ENCODE measurements at places on chromosomes 3 and 15.

DNA sequence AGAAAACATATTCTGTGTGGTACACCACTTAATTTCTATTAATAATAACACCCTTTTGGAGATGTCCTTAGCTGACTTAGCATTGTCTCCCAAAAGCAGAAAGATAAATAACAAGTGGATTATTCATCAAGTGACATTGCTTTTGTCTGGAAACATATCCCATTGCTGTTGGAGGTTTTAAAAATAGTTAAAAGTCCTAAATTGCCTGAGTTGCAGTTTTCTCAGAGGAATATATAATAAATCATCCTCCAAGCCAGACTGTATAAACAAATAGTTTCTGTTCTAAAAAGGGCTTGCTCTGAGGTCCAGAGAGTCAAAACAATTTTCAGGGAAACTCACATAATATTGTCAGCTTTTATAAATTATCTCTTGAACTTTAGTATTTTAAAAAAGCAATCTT, 60.4 kb upstream of the CD96 start:
- DNase-seq, result no peak

DNA sequence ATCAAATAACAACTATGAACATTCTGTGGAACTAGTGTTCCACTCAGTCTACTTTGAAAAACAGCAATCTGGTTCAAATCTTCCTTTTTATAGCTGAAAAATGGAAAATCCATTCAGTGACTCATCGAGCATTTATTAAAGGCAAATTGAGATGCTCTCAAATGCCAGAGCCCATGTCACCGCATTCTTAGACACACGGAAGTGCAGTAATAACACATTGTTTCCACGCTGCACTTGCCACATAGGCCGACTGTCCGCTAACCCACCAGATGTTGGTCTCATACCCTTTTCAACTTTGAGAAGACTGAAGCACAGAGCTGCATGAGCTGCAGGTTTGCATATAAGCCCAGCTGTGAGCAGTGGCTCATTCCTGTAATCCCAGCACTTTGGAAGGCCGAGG, 95.9 kb downstream of the TMEM266 start:
- DNase-seq, result no peak

DNA sequence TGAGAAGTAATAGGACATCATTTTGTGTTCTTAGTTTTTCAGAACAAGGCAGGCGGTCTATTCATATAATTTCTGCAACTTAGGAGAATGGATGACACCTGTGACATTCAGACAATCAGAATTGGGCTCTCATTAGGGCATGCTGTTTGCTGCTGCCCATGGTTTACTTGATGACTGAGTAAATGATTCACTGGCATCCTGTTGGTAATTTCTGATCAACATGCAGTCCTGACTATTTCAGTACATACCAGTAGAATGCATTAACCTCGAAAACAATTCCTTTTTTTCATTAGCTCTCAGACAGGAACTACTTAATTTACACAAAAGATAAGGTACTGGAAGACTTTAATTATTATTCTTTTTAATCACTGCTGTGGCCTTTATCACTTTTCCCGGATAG, 641.6 kb downstream of the NSUN3 start:
- no peak for DNase-seq

DNA sequence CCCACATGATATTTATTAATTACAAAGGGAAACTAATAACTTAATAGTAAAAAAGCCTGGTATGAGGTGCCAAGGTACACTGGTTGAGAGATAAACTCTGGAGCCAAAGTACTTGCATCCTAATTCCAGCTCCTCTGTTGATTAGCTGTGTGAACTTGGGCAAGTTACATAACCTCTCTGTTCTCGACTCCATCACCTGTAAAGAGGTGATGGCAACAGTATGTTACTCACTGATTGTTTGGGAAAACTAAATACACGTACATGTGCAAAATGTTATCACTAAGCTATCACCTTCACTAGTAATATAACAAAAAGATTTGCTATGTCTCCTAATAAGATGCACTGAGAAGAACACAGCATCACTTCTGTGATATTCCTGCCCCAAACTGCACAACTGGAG, 206.4 kb downstream of the MEX3B start:
- DNase-seq, result no peak

DNA sequence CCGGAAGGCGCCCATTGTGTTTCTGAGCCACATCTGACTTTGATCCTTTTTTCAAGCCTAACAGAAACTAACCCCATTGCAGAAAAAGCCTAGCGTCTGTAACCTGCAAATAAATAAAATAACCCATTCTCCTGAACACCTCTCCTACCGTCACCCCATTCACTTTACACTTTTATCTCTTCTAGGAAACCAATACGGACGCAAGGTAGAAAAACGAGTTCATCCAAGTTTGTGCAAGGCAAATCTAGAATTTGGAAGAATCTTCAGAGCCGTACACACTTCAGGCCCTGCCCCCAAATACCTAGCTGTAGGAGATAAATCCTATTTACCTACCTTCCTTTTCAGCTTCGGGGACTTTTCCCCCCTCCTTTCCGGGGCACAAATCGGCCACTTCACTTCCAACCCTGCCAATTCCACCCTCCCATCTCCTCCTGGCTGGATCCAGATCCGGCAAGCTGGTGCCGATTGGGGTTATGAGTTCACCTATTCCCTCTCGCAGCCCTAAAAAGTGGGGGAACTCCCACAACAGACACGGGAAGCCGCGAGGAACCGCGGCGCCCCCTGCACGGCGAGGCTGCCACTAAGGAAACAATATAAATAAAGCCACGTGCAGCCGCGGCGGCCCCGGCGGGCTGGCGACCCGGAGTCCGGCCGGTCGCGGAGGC, 987 bp downstream of the PRTG start:
- DNase-seq, result no peak

- DNase-seq, result no peak
Observed at GRCh38 chr15:40340740-40341400, at the start of gene CCDC9B. Gene CCDC9B, minus strand, starts transcription at chr15:40340939. Its CDS starts 120 bp downstream, at chr15:40340819.

GRCh38 chr3:173863551-173863950, 466.0 kb downstream of the NLGN1 start:
- no peak for DNase-seq

- DNase-seq, result no peak
Observed at GRCh38 chr3:28680050-28680449, 331.4 kb upstream of the AZI2 start.

GRCh38 chr3:123733805-123734526, 149.1 kb upstream of the HACD2 start:
- no peak for DNase-seq

GRCh38 chr15:80997692-80998091, 3.0 kb upstream of the TLNRD1 start:
- no peak for DNase-seq

- DNase-seq, result no peak
Observed at GRCh38 chr3:155443815-155444214, 150.3 kb upstream of the STRIT1 start.

GRCh38 chr3:17116007-17116600, 231.3 kb downstream of the PLCL2 start:
- DNase-seq, result no peak

- DNase-seq, result no peak
Observed at GRCh38 chr3:33833408-33834095, 35.1 kb downstream of the PDCD6IP start.

DNA sequence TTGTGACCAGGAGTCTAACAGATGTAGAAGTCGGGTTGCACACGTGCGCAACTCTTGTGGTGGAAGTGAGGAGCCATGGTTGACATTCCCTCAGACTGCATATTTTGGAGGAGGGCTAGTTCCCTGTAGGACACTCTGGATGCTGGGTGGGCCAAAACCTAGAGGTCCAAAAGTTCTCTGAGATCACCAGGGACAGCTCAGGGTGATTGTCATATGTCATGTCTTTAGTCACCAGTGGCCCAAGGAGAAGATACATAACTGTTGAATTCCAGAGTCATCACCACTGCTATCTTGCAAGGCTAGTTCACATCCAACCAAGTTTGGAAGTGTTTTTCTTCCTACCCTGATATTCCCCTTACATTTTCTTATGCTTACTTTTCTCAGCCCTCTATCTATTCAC, 95.2 kb upstream of the C3orf80 start:
- no peak for DNase-seq

DNA sequence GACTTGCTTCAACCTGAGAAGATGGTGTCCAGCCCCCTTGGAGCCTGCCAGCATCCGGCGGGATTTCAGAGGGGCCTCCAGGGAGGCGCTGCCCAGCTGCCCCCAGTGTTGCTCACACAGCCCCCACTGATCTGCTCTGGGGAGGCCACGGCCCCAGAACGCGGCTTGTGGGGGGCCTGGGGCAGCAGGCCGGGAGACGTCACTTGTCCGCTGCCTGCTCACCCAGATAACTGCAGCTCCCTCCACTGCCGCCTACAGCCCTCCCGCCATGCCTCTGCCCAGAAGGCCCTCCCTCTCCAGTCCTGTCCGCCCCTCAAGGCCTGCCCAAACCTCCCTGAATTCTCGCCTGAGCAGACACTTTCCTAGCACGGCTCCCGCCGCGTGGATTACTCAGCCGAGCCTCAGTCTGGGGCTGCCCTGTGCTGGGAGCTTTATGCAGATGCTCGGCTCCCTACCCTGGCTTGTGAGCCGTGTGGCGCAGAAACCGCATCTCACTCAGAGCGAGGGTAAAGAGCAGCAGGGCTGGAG, 17.2 kb upstream of the ADIPOQ start:
- DNase-seq, result no peak

GRCh38 chr15:89085289-89085926, 2.8 kb upstream of the ABHD2 start:
- DNase-seq, result no peak

DNA sequence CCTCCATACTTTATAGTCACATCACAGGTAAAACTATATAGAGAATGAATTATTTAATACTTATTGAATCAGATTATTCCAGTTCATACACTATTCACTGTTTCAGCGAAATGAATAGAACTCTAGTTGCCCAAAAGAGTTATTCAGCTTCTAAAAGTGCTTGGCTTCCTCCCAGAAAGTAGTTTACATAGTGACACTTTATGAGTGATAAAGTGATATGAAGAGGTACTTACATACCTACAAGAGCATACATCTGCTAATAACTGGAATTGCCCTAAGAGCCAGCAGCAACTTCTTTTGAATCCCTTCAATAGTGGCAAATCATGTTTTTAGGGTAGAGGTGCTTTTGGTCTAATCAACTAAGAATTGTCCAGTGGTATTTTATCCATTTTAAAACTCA, 635.1 kb upstream of the AGTR1 start:
- no peak for DNase-seq

DNA sequence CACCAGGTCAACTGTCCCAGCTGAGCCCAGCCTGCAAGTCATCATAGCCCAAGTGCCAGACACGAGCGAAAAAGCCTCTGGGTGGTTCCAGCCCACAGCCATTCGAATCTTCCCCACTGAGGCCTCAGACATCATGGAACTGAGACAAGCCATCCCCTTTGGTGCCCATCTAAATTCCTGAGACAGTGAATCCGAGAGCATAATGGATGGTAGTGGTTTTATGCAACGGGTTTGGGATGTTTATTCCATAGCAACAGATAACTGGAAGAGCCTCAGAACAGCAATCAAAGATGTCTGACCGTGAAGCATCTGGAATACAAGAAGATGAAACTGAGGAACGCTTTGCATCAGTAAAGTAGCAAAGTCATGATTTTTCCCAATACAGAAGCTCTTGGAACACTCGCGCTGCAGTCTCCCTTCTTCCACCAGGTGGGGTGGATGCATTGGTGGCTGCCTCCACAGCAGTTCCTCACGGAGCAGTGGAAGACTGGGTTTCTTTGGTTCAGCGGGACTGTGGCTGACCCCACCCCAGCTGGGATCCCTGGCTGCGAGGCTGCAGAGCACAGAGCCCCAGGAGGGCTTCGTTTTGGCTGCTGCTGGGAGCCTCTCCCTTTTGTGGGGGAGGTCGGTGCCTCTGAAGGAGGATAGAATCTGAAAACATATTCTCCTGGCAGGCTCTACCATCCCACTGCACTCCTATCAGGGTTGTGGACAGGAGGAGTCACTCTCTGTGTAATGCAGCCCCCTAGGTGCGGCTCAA, 26.4 kb upstream of the PDE8A start:
- no peak for DNase-seq

- DNase-seq, result no peak
Observed at GRCh38 chr3:55678546-55679216, 191.6 kb upstream of the WNT5A start.

- DNase-seq, result no peak
Observed at GRCh38 chr3:141608438-141608837, 121.6 kb downstream of the RASA2 start.

- no peak for DNase-seq
Observed at GRCh38 chr3:41033956-41034519, 165.3 kb upstream of the CTNNB1 start.

DNA sequence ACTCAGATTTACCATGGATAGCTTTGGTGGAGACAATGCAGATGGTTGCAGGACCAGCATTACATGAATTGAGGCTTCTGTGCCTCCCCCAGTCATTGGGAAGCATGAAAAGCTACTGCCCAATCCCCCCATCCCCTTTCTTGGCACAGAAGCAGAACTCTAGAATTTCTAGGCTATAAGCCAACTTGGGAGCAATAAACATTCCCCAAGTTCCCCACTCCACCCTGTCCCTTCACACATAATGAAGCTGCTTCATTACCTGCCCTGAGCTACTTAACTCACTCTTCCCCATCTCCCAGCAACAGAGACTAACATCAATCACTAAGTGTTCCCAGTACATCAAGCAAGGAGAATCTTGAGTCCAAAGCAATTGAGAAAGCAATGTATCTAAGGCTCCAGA, 164.5 kb downstream of the RORA start:
- no peak for DNase-seq

- DNase-seq, result no peak
Observed at GRCh38 chr3:141648055-141648910, 89.8 kb upstream of the RNF7 start.

DNA sequence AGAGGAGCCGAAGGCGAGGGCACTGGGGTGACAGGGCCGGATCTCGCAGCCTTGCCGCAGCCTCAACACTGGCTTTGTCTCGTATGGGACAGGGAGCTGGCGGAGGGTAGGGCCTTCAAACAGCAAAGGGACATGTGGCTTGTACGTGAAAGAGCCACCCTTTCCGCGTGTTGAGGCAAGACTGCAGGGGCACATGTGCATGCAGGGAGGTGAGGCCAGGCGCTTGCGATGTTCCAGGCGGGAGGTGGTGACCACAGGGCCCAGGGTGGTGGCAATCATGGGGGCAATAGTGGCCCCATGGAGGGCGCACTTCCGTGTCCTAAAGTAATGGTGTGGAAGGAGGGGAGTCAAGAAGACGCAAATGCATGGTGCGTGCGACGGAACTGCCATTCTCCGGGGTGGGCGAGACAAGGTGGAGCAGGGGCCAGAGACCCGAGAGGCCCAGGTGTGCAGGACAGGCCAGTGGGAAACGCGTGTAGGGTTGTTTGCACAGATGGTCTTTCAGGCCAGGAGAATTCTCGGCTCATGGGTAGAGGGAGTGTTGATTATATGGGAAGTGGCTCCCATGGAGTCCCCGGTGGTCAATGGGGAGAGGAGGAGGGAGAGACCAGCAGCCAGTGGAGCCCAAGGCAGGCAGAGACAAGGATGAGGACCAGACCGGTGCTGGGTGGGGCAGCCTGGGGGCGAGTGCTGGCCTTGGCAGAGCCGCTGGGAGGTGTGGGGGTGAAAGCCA, 45.8 kb upstream of the PCSK6 start:
- no peak for DNase-seq

GRCh38 chr3:147832611-147833010, 423.4 kb downstream of the ZIC1 start:
- DNase-seq, result no peak

GRCh38 chr15:59945036-59945435, 59.1 kb upstream of the FOXB1 start:
- no peak for DNase-seq

- no peak for DNase-seq
Observed at GRCh38 chr3:22617372-22617771, 585.8 kb upstream of the UBE2E2 start.

- no peak for DNase-seq
Observed at GRCh38 chr15:94666553-94666952, 435.2 kb downstream of the MCTP2 start.

Data from NCI-H187 treated with DMSO at 0.1 percent for 48 hours (cell line).